ENCODE measurements at places on chromosomes 13 and 19. TPM values are rescaled to one million over a fixed set of nuclear protein-coding genes. Genes with fewer than 3 reads are reported as not detected.

ZNF675 gene
- 17.2 TPM for total RNA-seq

DNA sequence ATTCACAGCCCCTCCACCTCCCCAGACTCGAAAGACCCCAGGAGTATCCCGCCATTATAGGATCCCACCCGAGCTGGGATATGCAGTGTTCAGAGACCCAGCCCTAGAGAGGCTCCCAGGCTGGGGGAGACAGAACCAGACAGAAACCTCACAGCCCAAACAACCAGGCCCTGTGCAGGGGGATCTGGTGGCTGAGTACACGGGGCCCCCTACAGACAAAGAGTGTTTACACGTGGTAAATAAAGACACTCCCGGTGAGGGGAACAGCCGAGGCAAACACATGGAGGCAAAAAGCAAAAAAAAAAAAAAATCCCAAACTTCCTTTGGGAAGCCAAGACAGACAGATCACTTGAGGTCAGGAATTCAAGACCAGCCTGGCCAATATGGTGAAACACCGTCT, 25.1 kb downstream of the TINCR start:
- no peak overlapping the region for H3K4me3 ChIP-seq
- H3K4me1 ChIP-seq: no peaks in the 10 kb centered on the region
- no peak overlapping the region for H3K27ac ChIP-seq
- no peaks in the 10 kb centered on the region for H3K27me3 ChIP-seq

SIGLEC8 gene
- not detected for total RNA-seq

DNA sequence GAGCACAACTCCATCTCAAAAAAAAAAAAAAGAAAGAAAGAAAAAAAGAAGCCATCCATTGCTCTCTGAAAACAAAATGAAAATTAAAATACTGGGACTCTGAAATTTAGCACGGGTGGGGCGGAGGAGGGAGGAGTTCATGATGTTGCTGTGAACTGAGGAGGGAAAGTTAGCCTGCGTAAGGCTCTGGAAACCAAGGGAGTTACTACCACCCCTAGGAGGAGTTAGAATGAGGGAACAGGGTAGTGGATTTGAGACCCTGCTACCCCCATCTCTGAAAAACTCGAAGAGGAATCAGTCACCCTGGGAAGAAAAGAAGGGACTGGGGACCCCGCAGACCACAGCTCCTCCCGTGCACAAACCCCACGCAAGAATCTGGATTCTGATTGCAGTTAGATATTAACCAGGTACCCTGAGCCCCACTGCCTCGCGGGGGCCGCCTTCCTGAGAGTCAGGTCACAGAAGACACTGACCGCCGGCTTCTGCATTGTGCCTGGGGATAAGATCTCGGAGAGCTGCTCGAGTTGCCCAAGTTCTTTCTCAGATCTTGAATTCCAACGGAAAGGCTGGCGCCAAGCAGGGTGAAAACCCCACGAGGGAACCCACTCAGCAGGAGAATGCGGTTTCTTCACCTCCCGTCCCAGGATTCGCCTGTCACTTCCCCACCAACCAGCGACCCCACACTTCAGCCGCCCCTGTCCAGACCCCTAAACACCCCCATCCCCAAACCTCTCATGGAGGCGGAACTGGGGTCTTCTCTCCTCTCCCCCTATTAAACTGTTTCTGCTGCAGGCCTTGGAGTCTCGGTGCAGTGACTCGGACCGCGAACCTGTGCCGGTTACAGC, 870 bp downstream of the ZNF442 start:
- no peak for DNase-seq
- no peaks in the 10 kb centered on the region for H3K27me3 ChIP-seq
- no peaks in the 10 kb centered on the region for H3K36me3 ChIP-seq
- H3K4me3 ChIP-seq: peak overlapping the region; percentile 77
- peaks cover 14% of the 10 kb centered on the region for H3K4me1 ChIP-seq

DNA sequence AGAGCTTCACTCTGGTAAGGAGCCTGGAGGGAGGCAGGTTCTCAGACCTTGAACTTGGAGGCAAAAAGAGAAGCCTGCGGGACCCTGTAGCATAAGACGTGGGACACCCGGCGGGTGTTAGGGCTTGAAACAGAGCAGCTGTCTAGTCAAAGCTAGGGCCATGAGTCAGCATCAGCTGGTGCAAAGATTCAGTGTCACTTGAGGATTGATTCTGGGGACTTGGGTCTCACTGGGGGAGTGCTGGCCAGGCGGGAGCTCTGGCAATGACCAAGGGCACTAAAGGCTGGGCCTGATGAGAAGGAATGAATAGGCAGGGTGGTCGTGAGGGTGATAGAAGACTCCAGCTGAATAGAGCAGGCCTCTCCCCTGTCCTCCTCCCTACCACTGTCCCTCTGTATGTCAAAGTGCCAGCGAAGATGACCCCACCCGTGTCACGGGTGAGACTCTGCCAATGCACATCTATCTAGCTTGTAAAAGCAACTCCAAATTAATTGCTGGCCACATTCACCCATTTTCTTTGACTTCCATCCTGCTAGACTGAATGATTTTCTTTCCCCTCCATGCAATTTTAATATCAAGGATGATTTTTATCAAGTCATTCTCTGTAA, 97.1 kb downstream of the MBNL2 start:
- no peak overlapping the region for H3K4me3 ChIP-seq
- no peaks in the 10 kb centered on the region for H3K36me3 ChIP-seq
- H3K27me3 ChIP-seq: no peaks in the 10 kb centered on the region
- DNase-seq: no peak

GRCh38 chr19:29563486-29564101, 37.8 kb downstream of the VSTM2B start:
- H3K27me3 ChIP-seq: no peaks in the 10 kb centered on the region
- H3K27ac ChIP-seq: no peak overlapping the region
- DNase-seq: no peak
- H3K36me3 ChIP-seq: no peaks in the 10 kb centered on the region
- H3K4me3 ChIP-seq: no peak overlapping the region

- no peak overlapping the region for H3K4me3 ChIP-seq
- H3K27me3 ChIP-seq: no peaks in the 10 kb centered on the region
- no peaks in the 10 kb centered on the region for H3K36me3 ChIP-seq
- no peak overlapping the region for H3K27ac ChIP-seq
- H3K4me1 ChIP-seq: no peaks in the 10 kb centered on the region
These were observed 197.3 kb downstream of the LHFPL6 start for GRCh38 chr13:39405596-39406205.
